ENCODE measurements at places on chromosomes 13 and 19.

GRCh38 chr19:23799321-23799720, 40.6 kb upstream of the ZNF681 start:
- no peak for DNase-seq

GRCh38 chr19:43641333-43641732, 1.7 kb upstream of the CADM4 start:
- DNase-seq: no peak

DNA sequence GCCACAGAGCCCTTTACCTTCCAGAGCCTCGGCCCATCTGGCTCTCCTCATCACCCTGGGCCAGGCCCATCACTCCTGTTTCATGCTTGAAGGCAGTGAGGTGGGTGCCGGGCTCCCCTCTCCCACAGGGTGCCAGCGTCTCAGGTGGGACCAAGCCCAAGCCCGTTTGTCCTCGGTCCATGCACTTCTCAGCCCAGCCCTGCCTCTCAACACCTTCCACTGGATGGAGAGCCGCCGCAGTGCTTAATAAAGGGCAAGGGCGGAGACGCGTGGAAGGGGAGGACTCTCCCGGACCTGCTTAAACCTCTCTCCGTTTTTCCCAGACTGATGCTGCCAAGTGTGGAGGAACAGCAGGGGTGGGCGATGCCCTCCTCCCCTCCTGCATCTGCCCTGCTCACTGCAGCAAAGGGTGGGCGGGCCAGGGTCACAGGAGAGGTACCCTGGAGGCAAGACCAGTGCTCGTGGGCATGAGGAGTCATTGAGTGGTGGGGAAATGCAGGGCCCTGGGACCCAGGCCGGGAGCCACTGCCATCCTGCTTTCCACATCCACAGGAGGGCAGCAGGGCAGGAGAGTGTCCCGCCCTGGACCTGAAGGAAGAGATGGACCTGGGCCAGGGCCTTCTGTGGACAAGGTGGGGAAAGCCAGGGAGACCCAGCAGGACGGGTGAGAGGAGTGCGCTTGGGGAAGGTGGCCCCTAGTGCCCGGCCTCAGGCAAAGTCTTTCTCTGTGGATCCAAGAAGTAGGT, 9.7 kb upstream of the ATP11A start:
- no peak for DNase-seq

GRCh38 chr19:46788968-46789338, 559 bp upstream of the SLC1A5 start:
- no peak for DNase-seq

GRCh38 chr19:4064149-4064495, 2.6 kb downstream of the ZBTB7A start:
- DNase-seq: no peak

GRCh38 chr13:84684804-84685203, 802.5 kb upstream of the SLITRK1 start:
- no peak for DNase-seq

DNA sequence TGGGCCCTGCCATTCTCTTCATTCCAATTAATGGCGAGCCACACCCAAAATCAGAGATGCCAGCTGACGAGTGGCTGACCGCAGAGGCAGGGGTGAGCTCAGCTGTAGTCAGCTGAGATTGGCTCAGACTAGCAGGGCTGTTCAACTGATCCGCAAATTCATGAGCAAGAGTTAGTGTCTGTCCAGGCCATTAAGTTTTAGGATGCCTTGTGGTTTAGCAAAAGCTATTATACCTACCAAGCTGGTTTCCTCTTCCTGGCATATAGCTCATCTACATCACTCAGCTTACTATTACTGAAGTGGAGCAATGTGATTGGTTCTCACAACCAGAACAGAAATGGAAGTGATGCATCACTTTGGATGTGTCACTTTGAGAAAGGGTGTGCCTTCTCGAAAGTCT, 148.7 kb downstream of the NALCN start:
- no peak for DNase-seq

GRCh38 chr13:114067381-114067885, 65.0 kb downstream of the RASA3 start:
- no peak for DNase-seq

DNA sequence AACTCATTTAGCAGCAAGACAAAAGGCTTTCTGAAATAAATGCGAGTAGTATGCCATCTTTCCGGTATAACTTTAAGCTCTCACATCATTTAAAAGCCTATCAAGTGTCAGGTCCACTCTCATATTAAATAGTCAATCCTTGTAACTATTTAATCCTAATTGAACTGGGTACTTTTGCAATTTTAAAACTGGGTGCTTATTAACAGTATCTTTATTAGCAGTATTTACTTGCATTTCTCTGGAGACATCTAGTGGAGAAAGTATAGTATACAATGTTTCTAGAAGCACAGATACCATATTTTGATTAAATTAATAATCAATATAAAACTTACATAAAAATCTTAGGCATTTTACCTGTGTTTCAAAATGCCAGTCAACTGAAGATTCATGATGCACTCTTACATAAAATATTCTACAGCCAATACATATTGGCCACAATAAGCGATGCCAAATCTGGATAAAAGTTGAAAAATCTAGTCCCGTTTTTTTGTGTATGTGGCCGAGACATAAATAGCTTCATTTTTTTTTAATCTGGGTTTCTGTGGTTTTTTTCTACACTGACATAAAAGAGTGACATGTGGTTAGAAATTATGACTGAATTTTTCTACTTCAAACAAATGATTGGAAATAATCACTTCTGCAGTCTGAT, 4.3 kb upstream of the POSTN start:
- DNase-seq: no peak

DNA sequence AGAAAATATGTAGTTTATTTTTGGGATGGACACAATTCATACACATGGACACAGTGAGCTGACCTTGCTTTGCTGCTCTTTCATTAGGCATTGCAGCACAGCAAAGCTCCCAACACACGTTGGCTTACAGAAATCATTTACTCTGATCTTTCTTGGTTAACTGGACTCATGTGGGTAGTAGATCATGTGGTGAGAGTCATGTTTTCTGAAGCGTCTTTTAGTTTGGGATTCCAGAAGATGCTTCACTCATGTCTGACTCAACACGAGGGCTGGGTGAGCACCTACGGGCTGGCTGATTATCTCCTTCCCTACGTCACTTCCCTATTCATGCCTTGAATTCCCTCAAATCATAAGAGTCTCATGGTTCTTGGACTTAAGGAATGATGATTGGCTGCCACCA, 12.1 kb upstream of the LGALS16 start:
- DNase-seq: no peak

GRCh38 chr19:1155352-1156304, 18.4 kb downstream of the SBNO2 start:
- DNase-seq: no peak

GRCh38 chr19:1343041-1343440, 40.7 kb upstream of the NDUFS7 start:
- DNase-seq: no peak

GRCh38 chr13:27918041-27918917, 1.5 kb upstream of the PDX1 start:
- no peak for DNase-seq

- DNase-seq: no peak
Observed at GRCh38 chr19:279231-279630, 12.0 kb downstream of the PLPP2 start.

DNA sequence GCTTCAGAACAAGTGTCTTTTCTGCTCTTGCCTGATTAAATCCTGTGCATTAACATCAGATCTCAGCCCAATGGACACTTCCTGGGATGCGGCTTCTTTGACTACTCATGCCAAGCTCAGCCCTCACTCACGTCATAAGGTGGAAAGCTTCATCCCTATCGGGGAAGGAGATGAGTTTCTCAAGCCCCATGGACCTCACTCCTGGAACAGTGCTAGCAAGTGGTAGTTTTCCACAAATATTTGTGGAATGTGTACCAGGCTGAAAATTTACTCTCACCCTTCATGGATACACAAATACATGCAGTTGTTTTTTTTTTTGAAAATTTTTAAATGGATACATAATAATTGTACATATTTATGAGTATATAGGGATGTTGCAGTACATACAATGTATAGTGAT, 34.6 kb upstream of the FARP1 start:
- no peak for DNase-seq

GRCh38 chr13:106047859-106048258, 487.6 kb downstream of the EFNB2 start:
- DNase-seq: no peak

DNA sequence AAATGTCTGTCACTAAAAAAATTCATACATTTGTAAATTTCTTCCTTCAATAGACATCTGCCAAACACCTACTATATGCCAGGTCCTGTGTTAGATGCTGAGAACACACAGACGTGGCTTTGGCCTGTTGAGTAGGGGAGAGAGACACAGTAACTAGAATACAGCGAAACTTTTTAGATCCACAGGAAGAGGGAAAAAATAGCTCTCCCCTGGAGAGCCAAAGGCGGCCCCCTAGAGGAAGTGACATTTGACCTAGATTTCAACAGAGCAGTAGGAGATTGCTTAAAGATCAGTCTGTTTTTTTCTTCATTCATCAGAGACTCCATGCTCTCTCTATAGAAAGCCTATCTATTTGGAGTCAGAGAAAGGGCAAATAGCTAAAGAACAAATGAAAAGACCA, 11.3 kb downstream of the LCP1 start:
- DNase-seq: no peak

DNA sequence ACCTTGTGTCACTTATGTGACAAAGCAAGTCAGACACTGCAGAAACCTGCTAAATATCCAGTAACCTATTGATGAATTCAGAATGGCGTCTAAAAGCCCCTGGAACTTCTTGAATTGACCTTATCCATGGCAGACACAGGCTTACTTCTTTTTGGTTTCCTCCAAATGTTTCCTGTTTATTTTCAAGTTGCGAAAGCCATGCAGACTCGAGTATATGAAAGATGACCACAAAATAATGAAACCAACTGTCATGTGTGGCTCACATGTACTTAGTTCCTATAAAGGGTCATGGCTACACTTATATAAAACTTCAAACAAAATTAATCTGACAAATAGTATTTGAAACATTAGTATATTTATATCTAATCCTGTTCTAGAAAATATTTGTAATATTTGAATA, 113.1 kb upstream of the FNDC3A start:
- DNase-seq: no peak

DNA sequence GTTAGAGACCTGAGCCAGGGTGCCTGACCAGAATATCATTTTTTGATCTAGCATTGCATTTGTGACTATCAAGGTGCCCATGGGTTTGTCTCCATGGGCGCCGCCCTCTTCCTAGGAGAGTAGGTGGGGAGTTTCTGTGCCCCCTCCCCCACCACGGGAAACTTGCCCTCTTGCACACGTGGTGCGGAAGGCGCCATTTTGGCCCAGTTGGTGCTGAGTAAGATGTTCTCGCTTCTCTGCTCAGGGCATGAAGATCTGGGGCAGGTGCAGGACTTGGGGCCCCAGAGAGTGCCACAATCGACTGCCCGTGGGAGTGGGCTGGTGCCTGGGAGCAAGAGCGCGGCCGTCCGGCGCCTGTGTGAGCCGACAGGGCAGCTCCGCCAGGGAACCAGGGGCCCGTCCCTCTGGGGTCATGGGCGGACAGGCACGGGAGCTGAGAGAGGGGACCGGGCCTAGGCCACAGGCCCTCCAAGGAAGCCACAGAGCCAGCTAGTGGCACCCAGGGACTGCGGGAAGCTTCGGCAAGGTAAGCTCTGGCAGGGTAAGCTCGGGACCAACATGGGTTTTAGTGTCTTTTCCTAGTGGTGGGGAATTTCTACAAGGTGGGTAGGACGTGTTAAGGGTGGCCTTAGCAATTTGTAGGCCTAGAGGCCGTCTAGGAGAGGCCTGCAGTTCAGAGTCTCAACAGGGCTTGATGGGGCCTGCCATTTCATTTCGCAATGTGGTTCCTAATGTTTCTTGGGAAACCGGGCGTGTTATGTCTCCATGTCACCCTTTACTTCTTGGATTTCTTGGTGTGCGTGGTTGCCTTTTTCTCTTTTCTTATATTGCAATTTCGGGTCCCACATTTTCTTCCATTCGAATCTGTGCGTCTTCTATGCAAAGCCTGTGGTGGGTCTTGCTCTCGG, 14.5 kb downstream of the SACS start:
- no peak for DNase-seq

DNA sequence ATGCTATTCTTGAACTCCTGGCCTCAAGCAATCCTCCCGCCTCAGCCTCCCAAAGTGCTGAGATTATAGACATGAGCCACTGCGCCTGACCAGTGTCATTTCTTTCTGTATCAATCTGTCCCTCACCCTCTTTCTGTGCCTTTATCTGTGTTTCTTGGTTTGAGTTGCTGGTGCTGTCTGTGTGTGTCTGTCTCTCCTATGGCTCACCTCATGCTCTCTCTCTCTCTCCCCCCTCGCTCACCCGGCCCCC, 9.9 kb downstream of the IRF2BP1 start:
- no peak for DNase-seq

DNA sequence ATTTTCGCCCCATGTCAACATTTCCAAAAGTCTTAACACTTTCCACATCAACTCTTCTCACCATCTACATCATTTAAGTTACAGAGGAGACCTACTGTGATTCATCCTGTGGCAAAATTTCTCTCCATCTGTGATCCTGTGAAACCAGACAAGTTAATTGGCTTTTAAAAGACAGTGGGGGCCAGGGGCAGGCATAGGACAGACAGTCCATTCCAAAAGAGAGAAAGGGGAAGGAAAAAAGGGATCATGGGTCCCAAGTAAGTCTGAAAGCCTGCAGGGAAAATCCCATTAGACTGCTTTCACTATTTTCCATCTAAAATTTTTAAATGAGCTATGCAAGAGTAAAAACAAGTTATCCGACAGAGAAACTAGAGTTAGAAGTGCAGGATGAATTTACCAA, 121.0 kb downstream of the MRPL57 start:
- no peak for DNase-seq

- DNase-seq: no peak
Observed at GRCh38 chr19:11191273-11191755, 6.0 kb downstream of the KANK2 start.

DNA sequence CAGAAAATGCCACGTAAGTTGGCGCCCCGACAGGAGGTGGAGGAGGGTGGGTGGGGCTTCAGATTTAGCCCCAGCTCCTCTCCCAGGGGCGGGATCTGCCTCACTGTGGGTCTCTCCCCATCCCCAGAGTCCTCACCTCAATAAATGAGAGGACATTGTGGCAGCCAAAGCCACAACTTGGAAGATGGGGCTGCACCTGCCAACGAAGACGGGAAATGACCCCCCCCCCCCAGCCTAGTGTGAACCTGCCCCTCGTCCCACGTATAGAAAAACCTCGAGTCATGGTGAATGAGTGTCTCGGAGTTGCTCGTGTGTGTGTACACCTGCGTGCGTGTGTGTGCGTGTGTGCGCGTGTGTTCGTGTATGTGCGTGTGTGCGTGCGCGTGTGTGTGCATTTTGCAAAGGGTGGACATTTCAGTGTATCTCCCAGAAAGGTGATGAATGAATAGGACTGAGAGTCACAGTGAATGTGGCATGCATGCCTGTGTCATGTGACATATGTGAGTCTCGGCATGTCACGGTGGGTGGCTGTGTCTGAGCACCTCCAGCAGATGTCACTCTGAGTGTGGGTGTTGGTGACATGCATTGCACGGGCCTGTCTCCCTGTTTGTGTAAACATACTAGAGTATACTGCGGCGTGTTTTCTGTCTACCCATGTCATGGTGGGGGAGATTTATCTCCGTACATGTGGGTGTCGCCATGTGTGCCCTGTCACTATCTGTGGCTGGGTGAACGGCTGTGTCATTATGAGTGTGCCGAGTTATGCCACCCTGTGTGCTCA, 1.5 kb upstream of the TRAPPC5 start:
- DNase-seq: no peak

GRCh38 chr13:42083138-42083770, 34.8 kb downstream of the DGKH start:
- no peak for DNase-seq

GRCh38 chr19:6590827-6591319, at the start of gene CD70:
TSS of gene CD70 (minus strand) at chr19:6591150. CDS start at chr19:6591002, 148 bp downstream.
- no peak for DNase-seq

- DNase-seq: no peak
Observed at GRCh38 chr19:46337487-46337886, 9.4 kb upstream of the PPP5C start.

GRCh38 chr19:51002089-51002532, 707 bp upstream of the KLK8 start:
- no peak for DNase-seq
